OCI-M1 (cell line): ENCODE measurements at places on chromosomes 7 and 10.

DNA sequence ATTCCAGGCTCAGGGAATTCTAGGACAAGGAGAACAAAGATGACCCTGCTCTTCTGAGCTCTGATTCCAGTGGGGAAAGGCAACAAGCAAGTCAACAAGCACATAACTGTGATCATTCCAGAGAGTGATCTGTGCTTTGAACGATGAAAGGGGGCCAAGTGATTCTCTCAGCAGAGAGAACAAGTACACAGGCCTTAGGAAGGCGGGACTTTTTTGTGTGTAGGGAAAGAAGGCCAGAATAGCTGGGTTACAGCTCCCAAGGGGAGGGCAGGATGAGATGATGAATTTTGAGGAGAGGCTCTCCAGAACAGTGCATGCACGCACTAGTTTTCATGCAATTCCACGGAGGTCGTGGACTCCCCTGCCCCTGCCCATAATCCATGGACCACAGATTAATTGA lies 565.2 kb downstream of the SDK1 start:
- DNase-seq = no peak

DNA sequence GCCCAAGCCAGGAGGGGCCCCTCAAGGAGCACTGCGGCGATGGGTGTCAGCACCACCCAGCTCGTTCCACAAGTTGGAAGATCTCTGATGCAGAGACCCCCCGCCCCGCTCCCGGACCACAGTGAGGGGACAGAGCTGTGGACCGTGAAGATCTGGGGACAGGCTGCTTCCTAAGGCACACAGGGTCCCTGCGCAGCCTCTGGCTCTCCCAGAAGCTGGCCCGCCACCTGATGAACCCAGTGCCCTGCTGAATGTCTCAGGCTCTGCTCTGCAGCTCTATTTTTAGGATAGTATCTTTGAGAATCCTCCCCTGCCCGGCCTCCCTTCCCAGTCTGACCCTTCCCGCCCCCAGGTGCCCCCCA lies 29.7 kb downstream of the GBX1 start:
- no peak for DNase-seq

DNA sequence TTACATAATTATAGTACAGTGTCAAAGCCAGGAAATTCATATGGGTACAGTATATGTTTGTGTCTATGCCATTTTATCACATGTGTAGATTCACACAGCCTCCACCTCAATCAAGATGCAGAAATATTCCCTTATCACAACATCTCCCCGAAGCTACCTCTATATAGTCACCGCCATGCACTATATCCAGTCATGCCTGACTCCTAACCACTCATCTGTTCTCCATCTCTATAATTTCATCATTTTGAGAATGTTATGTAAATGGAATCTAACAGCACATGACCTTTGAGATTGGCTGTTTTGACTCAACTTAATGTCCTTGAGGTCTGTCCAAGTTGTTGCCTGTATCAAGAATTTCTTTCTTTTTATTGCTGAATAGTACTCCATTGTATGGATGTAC lies 22.3 kb upstream of the SLC25A13 start:
- no peak for DNase-seq

- no peak for DNase-seq
Measured at GRCh38 chr7:128948312-128948973, 10.7 kb downstream of the IRF5 start.

- no peak for DNase-seq
Measured at GRCh38 chr7:156529956-156530355, 110.6 kb upstream of the RNF32 start.

GRCh38 chr7:1318661-1319060 lies 86.0 kb downstream of the UNCX start:
- no peak for DNase-seq

- DNase-seq = peak; percentile 79
Measured at GRCh38 chr7:88758381-88759229, 895 bp upstream of the ZNF804B start.

DNA sequence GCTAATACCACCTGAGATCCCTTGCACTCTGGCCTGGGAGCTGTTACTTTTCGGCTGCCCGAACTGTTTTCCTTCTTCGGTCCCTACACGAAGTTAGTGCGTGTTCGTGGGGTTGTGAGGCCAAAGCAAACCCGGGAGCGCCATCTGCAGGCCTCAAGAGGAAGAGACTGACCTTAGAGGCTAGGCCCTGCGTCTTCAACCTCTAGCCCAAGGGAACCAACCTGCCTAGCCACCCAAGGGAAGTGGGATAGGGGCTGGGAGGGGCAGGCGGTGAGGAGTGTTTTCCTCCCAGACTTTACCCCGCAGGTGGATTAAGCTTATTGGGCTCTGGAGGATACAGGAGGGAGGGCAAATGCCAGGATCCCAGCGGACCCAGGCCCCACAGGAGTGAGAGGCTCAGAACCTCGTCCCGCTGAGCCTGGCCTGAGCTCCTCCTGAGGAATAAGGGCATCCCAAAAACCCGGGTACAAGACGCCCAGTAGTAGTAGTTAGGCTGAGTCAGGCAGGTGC lies 1.7 kb upstream of the PAX2 start:
- DNase-seq = peak; percentile 85

DNA sequence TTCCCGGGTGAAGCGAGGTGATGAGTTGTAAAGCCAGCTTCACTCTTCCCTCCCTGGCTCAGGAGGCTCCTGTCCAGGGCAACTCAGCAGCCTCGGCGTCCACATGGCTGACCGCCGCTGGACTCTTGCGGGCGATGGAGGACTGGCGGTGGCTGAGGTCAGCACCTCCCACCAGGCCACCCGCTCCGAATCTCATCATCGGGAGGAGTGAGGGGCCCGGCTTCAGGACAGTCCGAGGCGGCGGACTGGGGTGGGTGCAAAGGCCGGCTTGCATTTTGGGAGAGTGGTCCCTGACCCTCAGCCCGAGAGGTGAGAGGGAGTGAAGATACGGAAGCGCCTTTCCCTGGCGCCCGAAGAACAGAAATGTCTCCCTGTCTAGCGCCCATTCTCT lies 759 bp downstream of the DNAJB12 start:
- peak; percentile 78 for DNase-seq

DNA sequence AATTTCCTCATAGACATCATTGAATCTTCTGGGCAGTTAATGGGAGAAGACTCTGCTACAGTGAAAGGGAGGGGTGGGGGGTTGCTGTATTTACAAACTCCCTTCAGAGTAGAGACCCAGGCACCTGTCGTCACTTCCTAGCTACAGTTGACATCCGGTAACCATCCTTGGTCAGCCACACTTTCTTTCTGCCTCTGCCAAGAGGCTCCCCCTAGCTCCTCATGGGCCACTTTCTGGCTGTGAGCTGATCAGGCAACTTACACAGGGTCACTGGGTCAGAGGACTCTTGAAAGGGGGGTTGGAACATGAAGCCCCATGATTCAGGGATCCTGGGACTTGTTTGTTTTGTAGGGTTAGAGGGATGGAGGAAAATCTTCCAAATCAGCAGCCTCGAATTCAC lies 1.2 kb downstream of the TECPR1 start:
- DNase-seq = peak; percentile 36

- peak; percentile 61 for DNase-seq
Measured at GRCh38 chr7:107725138-107725740, 18.7 kb upstream of the CBLL1 start.

DNA sequence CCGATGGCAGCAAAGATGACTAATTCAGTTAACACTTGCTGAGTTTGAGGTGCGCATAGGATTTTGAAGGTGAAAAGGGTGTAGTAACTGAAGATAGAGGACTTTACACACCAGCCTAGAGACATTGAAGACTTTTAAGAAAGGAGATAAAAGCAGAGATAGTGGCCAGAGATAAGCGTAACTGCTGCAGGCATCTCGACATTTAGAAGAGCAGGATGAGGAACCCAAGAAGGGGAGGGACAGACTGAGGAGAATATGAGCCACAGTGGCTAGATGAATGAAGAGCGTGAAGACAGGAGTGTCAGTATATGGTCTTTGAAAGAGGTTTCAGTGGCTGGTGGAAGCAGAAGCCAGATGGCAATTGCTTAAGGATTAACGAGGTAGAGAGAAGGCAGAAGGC lies 71.6 kb downstream of the CELF2 start:
- DNase-seq = no peak

GRCh38 chr10:69374242-69374641 lies 42.5 kb downstream of the TACR2 start:
- DNase-seq = no peak

DNA sequence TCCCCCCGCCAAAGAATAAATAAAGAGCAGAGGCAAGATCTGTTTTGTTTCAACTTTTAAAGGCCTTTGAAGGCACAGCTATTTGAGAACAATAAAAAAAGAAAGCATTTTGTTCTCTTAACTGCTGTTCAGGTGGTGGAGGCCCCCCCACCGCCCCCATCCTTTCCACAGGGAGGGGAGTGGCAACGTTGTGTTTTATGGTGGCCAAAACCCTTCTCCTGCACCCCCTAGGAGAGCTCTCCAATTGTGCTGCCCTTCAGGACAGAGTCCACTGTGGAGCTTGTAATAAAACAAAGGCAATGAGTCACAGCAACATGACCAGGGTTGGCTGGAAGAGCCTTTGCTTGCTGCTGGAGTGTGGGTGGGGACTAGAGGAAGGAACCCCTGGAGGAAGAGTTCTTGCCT lies 987.9 kb downstream of the KCNMA1 start:
- DNase-seq = no peak

- DNase-seq = peak; percentile 100
Measured at GRCh38 chr7:92904244-92905131, 68.1 kb upstream of the CDK6 start.

DNA sequence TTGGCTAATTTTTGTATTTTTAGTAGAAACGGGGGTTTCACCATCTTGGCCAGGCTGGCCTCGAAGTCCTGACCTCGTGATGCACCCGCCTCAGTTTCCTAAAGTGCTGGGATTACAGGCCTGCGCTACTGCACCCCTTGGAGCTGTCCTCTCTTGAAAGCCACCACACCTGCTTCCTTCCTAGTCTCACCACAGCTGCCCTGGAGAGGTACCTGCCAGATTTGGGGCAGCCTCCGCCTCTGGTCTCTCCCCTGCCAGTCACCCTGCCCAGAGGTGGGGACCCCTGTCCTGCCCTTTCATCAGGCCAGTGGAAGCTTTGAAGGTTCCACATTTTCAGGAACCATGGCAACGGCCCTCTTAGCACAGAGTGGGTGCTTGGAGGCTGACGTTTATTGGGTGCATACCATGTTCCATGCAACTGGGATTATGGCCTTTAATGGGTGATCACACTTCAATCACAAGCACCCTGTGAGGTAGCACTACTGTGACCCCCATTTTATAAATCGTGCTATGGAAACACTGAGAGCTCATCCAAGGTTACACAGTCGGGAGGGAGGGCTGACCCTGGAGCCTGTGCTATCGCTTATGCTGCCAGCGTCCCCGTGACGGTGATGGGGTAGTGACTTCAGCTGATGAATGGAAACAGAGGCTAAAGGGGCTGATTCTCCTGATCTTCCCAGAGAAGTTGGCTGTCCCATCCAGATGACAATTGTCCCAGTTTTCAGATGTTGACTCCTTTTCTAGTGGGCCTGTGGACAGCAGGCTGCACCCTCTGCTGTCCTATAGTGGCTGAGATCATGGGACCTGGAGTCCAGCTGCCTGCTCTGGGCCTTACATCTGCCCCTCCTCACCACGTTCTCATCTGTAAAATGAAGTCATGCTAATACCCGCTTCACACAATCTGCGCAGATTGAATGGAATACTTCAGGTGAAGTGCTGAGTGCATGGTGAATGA lies 11.5 kb upstream of the FGFR2 start:
- no peak for DNase-seq

DNA sequence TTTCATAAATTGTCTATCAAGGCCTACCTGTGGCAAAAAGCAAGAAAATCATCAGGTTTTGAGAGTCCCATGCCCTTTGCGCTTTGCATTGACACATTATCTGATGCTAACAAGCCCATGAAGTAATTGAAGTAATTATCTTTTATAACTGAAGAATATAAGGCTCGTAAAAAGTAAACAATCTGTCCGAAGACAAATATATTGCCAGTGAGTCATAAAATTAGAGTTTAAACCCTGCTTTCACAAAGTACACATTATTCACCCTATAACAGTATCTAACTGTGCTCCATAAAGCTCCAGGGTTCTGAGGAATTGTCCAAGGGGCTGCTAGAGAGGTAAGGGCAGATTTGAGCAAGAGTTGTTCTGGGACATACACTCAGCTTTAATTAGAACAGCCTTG lies 102.3 kb upstream of the PPP1R3A start:
- DNase-seq = no peak

GRCh38 chr10:15472431-15473395 lies 101.6 kb upstream of the FAM171A1 start:
- DNase-seq = no peak

GRCh38 chr7:138838166-138838565 lies 40.2 kb upstream of the ATP6V0A4 start:
- DNase-seq = no peak

GRCh38 chr7:130566168-130566897 lies 74.4 kb downstream of the MEST start:
- no peak for DNase-seq

- DNase-seq = no peak
Measured at GRCh38 chr7:42972699-42973500, 40.7 kb downstream of the MRPL32 start.

DNA sequence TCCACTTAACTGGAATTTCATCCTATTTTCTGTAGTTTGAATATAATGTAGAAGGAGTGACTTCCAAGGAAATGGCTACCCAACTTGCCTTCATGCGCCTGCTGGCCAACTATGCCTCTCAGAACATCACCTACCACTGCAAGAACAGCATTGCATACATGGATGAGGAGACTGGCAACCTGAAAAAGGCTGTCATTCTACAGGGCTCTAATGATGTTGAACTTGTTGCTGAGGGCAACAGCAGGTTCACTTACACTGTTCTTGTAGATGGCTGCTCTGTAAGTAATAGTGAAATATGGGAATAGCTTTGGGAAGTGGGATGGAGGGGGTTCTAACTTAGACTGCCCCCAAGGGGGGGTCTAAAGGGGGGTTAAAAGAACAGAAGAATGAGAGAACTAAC lies 34.5 kb downstream of the COL1A2 start:
- DNase-seq = no peak

DNA sequence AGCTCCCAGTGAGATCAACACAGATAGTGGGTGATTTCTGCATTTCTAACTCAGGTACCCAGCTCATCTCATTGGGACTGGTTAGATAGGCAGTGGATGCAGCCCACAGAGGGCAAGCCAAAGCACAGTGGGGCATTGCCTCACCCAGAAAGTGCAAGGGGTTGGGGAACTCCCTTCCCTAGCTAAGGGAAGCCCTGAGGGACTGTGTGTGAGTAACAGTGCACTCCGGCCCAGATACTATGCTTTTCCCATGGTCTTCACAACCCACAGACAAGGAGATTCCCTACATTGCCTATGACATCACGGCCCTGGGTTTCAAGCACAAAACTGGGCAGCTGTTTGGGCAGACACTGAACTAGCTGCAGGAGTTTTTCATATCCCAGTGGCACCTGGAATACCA lies 62.8 kb downstream of the PPP1R3A start:
- DNase-seq = no peak

- no peak for DNase-seq
Measured at GRCh38 chr7:30925913-30926312, 14.3 kb downstream of the AQP1 start.

GRCh38 chr10:73731588-73732375 lies 12.4 kb upstream of the SEC24C start:
- no peak for DNase-seq
